Activated CD4-positive, alpha-beta T cell treated with anti-CD3 and anti-CD28 coated beads, Interleukin-2, Interleukin-4, amounts not matched to agents 100 ng/mL and 50 ng/mL, durations not matched to agents 16 hours and 8 hours (primary cell): ENCODE measurements at places on chromosomes 3 and 15.

- peak; percentile 22 for DNase-seq
Observed at GRCh38 chr3:161560008-161560637, 63.5 kb downstream of the OTOL1 start.

DNA sequence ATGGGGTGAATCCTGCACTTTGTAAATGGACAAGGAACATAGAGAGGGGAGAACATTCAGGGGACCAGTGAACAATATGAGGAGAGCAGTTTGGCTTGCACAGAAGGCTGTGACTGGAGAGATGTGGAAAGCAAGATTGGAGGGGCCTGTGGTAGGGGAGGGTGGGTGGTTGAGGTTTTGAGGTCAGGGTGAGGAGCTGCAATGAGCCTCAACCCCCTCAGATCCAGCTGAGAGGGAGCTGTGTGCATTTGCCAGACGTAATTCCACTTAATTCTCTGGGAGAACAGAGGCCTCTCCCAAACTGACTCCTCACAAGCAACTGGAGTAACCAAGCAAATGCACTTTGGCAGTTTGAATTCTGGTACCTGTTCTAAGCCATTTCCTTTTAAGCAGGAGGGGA, 253.1 kb upstream of the TRIM42 start:
- no peak for DNase-seq

DNA sequence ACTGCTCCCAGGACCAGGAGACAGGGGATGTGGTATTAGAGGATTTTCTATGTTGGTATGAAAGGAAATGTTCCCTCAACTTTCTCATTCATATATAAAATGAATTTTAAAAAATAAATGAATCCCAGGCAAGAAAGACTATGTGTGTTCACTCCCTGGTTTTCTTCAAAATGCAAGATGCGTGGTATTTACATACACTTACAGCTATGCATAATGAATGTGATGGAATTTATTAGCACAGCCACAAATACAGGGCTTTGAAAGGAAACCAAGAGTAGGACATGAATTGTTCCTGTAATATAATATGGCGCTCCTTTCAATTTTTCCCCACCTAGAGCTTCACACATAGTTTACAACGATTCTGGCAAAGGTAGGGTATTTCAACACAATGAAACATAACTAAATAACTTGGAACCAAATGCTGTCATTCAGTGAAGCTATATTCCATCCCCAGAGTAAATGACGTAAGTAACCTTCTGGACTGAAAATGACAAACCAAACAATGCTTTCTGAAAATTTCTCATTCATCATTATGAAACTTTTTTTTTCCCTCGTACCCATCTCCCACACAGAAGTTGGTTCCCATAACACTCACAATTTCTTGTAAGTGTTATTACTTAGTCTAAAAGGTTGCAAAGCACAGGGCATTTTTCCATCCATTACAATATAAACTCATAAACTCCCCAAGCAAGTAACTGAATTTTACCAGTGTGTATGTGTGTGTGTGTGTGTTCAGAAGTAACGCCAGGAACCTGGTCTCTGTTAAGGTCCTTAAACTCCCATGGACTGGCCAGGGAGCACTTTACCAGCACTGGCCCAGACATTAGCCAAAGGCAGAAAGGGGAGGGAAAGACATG, 41.8 kb downstream of the CBLB start:
- DNase-seq, result peak; percentile 72

DNA sequence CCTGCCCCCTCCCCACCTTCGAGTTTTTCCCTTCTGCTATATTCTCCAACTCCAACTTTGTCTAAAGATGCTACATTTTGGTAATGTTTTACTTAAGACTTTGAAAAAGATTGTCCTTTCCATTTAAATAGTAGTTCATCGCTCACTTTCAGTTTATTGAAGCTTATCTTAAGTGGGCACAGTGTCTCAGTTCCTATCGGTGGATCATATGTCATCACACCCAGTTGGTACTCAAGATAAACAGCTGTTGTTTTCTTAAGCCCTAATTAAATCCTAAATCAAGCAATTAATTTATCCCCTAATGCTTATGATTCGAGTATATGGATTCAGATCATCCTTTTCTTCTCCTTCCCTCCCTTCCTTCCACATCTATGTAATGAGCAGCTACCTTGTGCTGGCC, 210.7 kb downstream of the TLE3 start:
- no peak for DNase-seq

DNA sequence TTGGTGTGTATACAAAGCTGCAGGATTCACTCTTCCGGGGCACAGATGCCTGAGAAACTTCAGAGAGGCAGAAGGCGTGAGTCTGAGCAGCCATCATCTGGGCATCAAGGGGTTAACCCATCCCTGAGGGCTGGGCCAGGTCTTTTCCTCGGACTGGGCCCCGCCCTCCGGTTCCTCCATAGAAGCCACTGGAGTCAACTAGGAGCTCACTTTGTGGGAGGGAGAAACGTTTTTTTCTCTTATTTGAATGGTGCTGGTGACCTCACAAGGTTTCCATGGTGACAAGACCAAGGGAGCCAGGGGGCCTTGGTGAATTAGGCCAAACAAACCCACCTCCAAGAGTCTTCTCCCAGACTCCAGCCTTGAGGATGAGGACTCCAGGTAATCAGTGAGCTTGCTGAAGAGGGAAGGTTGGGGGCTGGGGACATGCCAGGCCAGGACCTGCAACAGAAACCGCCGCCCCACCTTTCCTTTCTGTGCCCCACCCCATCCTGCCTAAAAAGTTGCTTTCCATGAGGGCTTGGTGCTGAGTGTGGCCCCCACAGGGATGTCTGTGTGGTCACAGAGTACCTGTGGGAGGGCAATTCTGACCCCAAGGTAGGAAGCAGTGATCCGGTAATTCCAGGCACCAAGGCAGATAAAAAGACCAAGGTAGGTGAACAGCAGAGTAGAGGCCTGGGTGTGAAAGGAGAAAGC, 14.8 kb upstream of the INSYN1 start:
- DNase-seq, result no peak

DNA sequence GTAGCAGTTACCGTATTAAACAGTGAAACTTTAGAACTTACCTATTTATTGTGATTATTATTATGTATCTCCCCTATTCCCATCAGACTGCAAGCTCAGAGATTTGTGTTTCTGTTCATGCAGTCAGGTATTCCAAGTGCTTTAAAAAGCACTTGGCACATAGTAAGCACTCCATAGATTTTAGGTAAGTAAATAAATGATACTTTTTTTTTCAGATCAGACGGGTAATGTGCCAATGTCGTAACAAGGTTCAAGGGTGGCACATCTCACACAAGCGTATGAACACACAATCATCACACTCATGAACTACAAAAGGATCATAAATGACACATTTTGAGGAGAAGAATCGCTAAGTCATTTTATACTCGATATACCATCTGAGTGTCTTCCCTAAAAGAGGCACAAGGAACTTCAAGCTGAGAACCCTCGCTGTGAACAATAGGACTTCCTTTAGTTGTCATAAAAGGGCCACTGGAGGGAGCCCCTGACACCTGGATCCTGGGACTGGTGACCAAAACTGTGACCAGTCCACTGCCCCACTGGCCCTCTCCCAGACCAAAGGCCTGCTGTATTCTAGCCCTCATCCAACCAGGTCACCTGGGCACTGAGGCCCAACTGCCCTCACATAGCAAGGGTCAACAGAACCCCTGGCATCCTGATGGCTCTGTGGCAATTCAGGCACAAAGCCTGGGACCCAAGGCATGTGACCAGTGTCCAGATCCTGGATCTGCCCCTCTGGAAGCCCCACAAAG, 32.1 kb downstream of the KIF9 start:
- DNase-seq, result no peak

- no peak for DNase-seq
Observed at GRCh38 chr15:35491999-35492398, 54.0 kb downstream of the DPH6 start.

DNA sequence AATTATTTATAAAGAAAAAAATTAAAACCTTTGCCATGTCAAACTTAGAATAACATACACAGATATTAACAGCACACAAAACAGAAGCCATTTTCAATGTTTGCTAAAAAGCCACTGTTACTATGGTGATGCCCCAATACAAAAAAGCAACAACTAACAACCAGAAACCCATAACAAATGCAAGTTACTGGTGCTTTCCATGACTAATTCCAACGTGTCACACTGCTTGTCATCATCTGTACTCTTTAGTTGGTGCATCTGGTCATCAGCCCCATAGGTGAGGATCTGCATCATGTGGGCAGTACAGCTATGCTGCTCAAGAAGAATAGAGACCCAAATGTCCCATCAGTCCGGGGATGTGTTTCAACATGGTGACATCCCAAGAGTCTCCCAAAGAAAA, 52.8 kb downstream of the ATP8B4 start:
- DNase-seq, result peak; percentile 76

DNA sequence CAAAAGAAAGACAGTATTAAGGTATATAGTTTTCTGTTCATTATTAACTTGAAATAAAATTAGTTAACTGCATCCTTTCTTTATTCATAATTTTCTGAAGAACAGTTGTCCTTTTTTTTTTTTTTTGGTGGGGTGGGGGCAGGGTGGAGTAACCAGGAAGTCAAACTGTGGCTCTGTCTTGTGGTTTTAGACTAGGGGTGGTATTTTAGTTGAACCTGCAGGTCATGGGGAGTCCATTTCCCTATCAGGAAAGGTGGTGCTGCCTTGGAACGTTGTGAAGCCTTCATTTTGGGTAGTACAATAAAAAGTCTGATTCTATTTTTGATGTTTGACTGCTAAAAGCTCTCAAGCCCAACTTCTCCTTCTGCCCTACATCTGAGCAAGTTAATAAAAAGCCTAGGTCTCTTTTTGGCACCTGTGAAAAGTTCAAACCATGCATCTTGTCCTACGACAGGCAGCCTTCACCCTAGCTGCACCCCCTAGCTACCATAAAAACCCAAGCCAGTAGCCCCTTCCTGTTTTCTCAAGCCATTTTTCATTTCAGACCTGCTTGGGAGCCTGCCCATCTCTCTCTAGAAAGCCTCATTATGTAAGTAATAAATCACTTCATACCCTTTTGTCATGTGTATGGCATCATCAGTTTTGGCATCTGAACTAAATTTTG, 31.2 kb upstream of the RIOX2 start:
- no peak for DNase-seq

GRCh38 chr3:44323341-44323955, 15.1 kb upstream of the TCAIM start:
- peak; percentile 55 for DNase-seq

DNA sequence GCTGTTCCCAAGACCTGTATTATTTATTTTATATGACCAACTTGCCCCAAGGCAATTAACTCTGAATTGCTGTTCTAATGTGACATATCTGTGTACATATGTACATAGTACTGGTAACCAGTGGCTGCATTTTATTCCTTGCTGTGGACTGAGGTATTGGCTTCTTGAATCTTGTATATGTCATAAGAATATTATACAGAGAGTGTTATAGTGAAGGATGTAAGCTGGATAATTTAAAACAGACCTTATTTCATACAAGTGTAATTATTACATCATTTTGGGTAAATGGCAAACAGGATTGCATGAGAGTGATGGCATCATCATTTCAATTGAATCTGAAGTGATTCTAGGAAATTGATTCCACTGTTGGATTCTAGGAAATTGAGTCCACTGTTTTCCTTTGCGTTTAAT, 32.9 kb downstream of the B3GALNT1 start:
- DNase-seq, result peak; percentile 41

GRCh38 chr3:115980709-115981108, 357.4 kb downstream of the GAP43 start:
- no peak for DNase-seq

DNA sequence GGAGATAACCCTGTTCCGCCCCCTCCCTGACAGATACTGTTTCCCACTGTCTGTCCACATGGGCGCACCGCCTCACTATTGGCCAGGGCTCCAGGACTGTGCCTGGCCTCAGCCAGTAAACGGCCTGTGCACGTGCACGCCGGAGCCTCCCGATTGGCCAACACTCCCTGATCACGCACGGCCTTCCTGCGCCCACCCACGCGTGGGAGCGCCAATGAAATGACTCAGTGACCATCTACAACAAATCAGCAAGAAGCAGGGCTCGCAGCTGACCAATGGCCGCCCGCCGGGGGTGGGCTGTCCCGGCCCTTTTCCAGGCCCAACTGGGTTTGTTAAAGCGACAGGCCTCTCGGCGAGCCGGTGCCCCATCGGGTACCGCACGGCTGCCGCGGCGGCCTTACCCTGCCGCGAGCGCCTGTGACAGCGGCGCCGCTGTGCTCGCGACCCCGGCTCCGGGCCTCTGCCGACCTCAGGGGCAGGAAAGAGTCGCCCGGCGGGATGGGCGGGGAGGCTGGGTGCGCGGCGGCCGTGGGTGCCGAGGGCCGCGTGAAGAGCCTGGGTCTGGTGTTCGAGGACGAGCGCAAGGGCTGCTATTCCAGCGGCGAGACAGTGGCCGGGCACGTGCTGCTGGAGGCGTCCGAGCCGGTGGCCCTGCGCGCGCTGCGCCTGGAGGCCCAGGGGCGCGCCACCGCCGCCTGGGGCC, at the start of gene ARRDC4:
ARRDC4 (plus strand) TSS at position 340 of the 703 bp plus-strand sequence; CDS start at position 499, 159 bp downstream.
- DNase-seq, result peak; percentile 93

DNA sequence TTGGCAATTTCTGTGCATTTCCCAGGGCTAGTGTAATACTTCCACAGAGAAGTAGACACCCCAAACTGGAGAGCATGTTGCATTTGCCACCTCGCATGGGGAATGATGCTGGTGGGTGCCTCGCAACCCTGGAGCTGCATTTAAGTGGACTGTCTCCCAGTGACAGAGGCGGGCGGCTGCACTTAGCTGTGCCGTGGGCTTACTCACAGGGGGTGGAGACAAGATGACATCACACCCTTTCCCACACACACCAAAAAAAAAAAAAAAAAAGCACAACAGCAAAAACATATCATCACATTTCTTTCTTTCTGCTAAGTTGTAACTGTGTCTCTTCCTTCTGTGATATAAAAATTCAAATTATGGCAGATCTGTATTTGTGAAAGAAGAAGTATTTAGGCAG, at the start of gene ABI3BP:
ABI3BP (minus strand) TSS at position 113 of the 400 bp plus-strand sequence; CDS start at position 76, 37 bp downstream.
- DNase-seq, result no peak
